ENCODE measurements at places on chromosomes 6 and 20. TPM values are rescaled to one million over a fixed set of nuclear protein-coding genes. Genes with fewer than 3 reads are reported as not detected.
A peak's percentile ranks its signal among the peaks of the same experiment; 100 is the strongest.

- no peak for DNase-seq
Observed at GRCh38 chr6:155106456-155107115, 111.5 kb downstream of the TIAM2 start.

DNA sequence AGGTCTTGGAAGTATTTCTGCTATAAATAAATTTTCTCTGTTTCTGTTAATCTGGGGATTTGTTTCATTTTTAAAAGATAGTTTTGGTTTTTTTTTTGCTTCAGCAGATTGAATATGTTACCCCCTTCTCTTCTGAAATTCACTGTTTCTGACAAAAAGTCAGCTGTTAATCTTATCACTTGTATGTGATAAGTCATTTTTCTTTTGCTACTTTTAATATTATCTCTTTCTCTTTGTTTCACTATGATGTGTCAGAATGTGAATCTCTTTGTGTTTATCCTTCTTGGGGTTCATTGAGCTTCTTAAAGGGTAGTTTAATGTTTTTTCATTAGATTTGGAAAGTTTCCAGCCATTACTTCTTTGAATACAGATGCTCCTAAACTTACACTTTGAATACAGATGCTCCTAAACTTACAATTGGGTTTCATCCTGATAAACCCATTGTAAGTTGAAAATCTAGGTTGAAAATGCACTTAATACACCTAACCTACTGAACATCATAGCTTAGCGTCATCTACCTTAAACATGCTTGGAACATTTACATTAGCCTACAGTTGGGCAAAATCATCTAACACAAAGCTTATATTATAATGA lies 154.2 kb upstream of the COL21A1 start:
- DNase-seq: no peak

GRCh38 chr20:11549172-11550103 lies 368.3 kb upstream of the BTBD3 start:
- no peak for DNase-seq

Gene IL22RA2
- total RNA-seq: not detected

Gene PREP
- total RNA-seq: 44.7 TPM

DNA sequence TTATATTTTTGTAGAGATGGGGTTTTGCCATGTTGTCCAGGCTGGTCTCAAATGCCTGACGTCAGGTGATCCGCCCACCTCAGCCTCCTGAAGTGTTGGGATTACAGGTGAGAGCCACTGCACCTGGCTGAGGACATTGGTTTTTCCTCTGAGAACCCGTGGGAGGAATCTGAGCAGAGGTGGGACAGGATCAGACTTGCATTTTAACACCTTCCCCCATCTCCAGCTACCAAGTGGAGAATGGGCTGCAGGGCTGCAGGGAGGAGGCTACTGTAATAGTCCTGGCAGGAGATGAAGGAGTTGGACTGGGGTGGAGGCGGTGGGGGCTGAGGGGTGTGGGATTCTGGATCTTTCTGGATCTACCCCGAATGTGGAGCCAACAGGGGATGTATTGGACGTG lies 24.5 kb downstream of the FAM110A start:
- DNase-seq: no peak

- no peak for DNase-seq
Observed at GRCh38 chr20:49590163-49591017, 22.5 kb upstream of the PTGIS start.

Gene IL17F
- total RNA-seq: not detected

Gene HDGFL1
- total RNA-seq: not detected

DNA sequence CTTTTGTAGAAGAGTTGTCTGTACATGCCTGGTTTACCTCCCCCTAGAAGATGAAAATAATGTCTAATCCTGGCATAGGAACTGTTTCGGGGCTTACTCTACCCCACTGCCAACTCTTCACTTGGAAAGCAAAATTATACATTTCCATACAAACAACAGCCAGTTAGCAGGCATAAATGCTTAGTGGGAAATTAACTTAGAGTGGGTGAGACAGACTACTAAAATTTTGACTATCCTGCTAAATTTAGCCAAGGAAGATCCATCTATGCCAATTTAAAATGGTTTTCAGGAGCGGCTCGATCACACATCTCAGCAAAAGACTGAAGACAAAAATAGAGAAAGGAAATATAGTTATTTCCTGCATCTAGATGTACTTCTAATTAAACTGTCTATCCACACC lies 221.2 kb downstream of the TPBG start:
- DNase-seq: no peak

DNA sequence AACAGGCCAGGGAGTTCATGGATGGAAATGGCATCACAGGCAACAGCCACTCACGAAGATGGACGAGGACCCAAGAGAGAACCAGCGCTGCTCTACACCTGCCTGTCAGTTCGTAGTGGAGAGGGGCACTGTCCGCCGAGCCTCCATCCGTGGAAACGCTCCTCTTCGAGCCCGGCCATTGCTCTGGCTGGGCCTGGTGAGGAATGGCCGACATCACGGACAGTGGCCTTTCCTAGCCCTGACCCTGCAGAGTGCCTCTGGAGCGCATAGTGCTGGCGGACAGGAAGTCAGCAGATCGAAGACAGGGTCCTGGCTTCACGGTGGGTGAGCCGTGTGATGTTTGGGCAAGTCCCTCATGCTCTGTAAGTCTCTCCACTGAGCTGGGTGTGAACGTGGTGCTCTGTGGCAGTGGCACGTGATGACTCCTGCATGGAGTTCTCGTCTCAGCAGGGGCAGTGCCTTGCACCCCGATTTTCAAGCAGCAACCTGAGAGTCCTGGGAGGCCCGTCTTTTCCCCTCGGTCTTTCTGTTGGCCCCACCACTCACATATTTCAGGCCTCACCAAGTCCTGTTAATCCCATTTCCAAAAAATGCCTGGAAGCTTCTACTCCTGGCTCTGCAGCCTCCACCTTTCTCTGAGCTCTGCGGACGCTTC lies 214.4 kb downstream of the ERMARD start:
- no peak for DNase-seq

- DNase-seq: no peak
Observed at GRCh38 chr20:47950124-47950912, 165.0 kb upstream of the SULF2 start.

- no peak for DNase-seq
Observed at GRCh38 chr6:22809370-22809769, 240.0 kb downstream of the HDGFL1 start.

GRCh38 chr6:54193560-54193959 lies 82.3 kb downstream of the MLIP start:
- DNase-seq: no peak

Gene AFG1L
- 5.4 TPM for total RNA-seq

DNA sequence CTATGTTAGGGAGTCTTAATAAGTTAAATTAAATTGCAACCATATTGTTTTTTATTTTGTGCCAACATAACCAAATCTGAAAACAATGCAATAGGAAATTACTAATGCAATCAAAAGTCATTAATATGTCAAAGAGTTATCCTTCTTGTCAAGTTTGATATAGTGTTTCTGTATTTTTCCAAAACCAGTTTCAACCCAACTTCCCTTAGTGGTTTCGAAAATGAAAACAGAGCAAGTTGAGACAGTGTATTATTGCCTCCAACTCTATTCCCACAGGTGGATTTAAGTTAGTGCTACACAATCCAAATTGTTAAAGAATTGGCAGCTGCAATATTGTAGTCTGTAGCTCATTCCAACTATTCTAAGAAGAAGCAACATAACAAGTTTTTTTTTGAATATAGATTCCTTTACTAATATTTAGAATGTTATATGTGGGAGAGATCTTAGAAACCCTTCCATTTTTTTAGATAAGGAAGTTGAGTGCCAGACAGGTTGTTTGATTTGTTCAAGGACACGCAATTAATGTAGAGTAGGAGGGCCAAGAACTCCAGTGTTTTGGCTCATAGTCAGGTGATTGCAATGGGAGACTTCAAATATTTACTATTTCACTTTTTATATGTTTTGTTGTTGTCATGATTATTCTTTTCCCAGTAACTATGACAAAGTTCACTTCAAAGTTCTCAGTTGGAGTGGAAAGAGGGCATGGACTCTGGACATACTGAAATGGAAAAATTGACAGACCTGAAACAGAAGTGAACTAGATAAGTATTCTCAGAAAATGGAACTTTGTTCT lies 282.4 kb upstream of the HSF2 start:
- DNase-seq: no peak

Gene MLN
- total RNA-seq: not detected

DNA sequence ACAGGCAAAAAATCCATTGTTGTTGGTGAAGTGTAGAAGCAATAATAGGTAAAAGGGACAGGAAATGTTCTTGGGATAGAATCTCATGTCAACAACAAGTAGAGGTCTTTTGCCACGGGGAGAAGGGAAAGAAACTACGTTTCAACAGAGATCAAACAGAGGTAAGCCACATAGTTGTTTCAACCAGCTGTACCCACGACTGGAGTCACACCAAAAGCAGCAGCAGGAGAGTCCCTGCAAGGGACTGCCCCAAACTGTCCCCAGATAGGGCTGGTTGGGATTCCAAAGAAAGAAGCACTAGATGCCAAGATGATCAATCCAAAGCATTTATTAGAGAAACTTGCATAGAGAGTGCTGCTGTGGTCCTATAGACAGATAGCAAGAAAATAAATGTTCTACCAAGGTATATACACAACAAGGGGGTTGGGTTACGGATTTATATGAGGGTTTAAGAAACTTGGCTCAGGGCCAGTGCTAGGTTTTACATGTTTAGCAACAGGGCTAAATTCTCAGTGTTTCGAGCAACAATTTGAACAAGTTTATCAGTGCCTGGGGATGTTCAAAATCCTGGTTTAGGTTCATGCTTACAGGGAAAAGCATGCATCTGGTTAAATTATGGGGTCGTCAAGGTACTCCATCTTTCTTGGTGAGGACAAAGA lies 466.5 kb downstream of the MMUT start:
- DNase-seq: no peak

DNA sequence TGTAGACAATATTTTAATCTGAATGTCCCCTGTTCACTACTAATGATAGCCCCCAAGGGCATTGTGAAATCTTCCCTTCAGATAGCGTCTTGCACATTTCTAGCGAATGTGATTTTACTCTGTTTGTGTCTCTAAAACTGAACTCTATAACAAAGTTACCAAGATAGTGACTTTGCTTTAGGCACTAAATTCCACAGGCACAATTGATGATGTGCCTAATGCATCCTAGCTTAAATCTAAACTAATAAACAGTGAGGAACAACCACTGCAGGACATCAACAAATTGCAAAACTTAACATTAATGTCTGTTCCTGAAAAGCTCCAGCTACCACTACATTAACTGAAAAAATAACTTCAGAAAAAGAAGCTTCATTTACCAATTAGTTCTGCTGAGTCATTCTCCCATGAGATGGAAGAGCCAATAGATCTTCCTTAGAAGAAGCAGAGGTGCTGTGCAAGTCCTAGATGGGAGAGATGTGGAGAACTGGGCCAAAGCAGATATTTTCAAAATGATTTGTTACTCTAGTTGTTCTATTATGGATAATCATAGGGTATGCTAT lies 1065.0 kb downstream of the EPHA7 start:
- no peak for DNase-seq

Gene INSM1
- total RNA-seq: not detected

Gene MYH7B
- 32.7 TPM for total RNA-seq

GRCh38 chr20:57316795-57317201 lies 12.8 kb upstream of the SPO11 start:
- DNase-seq: no peak

Gene FANCE
- total RNA-seq: 5.7 TPM

- peak; percentile 55 for DNase-seq
Observed at GRCh38 chr6:13710552-13711323, 897 bp downstream of the RANBP9 start.

Gene TRIM31
- not detected for total RNA-seq

GRCh38 chr6:154864066-154864430 lies 130.8 kb downstream of the SCAF8 start:
- DNase-seq: no peak

Gene SLC22A23
- total RNA-seq: 13.7 TPM

DNA sequence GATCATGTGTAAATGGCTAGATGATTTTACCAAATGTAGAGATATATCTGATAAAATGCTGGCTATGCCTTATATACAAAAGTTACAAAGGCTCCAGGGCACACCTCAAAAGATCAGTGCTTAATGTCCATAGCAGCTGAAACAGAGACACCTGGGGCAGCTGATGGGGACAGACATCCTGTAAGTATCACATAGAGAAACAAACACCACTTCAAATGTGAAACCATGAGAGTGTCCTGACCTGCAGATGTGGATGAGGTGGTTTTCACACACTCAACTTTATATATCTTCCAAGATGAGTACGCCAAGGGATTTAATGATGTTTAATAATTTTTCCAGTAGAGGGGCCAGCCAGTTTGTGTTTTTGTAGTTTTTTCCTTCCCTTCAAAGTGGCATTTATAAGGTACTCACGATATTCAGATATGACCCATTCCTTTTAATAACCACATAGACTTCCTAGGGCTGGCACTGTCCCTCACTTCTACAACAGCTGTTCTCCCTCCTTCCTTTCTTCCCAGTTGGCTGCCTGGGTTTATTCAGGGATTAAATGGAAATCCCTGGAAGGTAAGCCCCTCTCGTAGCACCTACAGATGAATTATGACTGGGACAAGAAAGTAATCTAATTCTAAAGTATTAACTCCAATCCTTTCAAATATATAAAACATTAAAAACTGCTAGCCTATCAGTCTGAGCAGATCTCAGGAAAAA lies 50.3 kb upstream of the MCM9 start:
- DNase-seq: no peak

GRCh38 chr6:64998204-64998603 lies 708.8 kb downstream of the EYS start:
- DNase-seq: no peak

DNA sequence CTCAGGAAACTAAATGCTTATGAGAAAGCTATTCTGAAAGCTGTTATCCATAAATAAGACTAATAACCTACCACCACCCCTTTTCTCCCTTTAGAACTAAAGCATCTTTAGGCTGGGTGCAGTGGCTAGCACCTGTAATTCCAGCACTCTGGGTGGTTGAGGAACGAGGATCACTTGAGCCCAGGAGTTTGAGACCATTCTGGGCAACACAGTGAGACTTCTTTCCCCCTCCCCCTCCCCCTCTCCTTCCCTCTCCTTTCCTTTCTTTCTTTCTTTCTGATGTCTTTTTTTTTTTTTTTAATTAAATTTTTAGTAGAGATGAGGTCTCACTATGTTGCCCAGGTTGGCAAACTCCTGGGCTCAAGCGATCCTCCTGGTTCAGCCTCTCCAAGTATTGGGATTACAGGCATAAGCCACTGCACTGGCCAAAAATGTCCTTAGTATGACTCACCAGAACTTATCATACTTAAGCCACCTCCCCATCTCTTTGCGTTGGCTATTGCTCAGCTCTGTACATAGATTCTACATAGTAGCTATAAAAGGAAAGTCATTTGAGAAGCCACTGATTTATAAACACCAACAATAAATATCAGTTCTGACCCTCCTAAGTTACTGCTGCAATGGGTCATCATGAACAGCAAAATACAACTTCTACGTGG lies 54.8 kb upstream of the SPDEF start:
- DNase-seq: no peak

- no peak for DNase-seq
Observed at GRCh38 chr20:59043698-59044097, 1.1 kb upstream of the PRELID3B start.

GRCh38 chr20:56187534-56188165 lies 60.9 kb upstream of the MC3R start:
- no peak for DNase-seq

Gene MOG
- total RNA-seq: not detected
